ENCODE measurements at places on chromosomes 12 and 14.
A peak's percentile ranks its signal among the peaks of the same experiment; 100 is the strongest.

DNA sequence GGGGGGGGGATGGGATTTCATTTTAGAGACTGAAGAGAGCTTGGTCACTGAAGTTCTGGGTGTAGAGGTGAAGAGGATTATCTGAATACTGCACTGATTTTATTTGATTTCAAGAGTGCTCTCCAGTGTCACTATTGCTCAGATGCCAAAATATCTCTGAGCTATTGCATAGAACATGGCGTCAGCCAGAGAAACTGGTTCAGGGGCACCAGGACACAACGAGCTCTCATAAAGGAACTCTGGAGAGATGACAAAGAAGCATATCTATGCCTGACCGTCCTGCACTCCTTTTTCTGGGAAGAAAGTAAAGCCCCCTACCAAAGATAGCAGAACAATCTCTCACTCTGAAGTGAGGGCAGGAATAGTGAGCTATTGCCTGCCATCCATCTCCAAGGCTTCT lies 2.0 kb downstream of the SLC7A8 start:
- DNase-seq: no peak

GRCh38 chr12:82209533-82209932 lies 148.7 kb downstream of the CCDC59 start:
- no peak for DNase-seq

- no peak for DNase-seq
Measured at GRCh38 chr12:110351119-110351518, 52.4 kb downstream of the ANAPC7 start.

DNA sequence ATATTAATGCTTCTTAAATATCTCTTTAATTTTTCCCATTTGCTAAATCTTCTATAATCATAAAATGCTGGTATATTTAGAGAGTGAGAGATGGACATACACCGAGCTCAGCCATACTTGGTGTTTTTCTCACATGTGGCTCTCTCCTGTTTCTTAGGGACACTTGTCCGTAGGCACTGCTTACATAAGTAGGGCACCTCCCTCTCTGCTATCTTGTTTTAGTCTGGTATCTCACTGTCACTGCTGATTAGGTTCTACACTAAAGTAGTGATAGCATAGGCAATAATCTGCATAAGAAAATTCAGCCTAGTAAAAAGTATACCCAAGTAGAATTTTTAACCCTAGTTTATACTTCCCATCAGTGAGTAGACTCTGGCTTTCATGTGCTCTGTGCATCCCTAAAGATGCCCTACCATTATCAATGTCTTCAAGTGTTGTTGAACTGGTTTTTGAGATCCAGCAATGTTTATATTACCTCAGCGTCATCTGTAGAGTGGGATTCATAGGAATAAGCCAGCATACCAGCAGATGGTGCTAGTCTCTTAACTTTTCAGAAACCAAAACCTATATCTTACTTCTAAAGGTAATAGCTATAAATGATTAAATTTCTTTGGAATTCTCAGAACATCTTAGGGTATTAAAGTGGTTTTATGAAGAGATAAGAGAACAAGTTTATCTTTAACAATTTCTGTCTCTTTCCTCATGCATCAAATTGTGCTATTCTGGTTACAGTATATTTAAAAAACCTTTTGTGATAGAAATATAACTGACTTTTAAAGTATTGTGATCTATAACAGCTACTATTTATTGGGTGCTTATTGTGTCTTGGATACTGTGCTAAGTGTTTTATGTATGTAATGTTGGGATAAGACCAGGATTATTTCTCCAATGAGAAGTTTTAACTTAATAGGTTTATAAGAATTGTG lies 32.9 kb downstream of the ARID2 start:
- DNase-seq: peak; percentile 25

GRCh38 chr12:19107750-19108149 lies 21.8 kb upstream of the PLEKHA5 start:
- DNase-seq: no peak

GRCh38 chr14:92037989-92038388 lies 1.9 kb downstream of the TRIP11 start:
- DNase-seq: no peak

DNA sequence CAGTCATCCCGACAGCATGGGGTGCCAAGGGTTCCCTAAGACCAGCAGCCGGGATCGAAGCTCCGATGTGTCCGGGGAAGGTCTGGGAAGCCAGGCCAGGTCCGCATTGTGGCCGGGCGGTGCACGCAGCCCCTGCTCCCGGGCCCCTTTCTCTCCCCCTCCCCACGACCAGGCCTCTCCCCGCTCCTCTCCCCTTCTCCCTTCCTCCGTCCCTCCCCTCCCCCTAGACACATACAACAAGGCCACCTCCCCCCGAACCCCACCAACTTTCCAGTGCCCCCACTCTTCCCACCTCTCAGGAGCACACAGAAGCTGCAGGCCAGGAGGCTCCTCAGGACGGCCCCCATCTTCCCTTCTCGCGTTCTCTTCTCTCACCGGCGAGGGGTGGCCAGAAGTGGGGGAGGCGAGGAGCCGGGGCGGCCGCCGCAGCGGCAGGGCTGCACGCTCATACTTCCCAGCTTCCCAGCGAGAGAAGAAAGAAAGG lies 413 bp downstream of the LRP6 start:
- peak; percentile 78 for DNase-seq

- peak; percentile 44 for DNase-seq
Measured at GRCh38 chr12:106582641-106583230, at the start of gene RFX4. Gene RFX4, plus strand, starts transcription at chr12:106583004. Its CDS starts 317 bp downstream, at chr12:106583321.

All from iPS-NIHi11 (cell line).